ENCODE measurements at places on chromosomes 16 and 17.

- no peak for DNase-seq
These were observed 57.8 kb downstream of the FOXK2 start for GRCh38 chr17:82577300-82577699.

DNA sequence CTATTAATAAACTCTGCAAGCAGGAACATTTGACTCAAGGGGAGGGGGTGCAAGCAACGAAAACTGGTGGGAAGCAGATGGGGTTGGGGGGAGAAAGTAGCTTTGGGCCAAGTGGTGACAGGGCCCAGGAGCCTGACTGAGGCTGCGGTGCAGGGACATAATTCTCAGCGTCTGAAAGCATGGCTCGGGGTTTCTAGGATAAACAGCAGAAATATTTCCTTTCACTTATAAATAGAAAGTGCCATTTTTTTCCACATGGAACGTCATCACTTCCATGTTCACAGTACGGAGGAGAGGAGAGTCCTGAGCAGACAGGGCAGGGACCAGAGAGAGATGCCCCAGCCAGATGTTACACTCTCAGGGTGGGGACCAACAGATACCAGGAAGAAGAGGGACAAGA lies 197.1 kb downstream of the ZFHX3 start:
- no peak for DNase-seq

GRCh38 chr17:68288804-68289203 lies 2.1 kb downstream of the SLC16A6 start:
- no peak for DNase-seq

GRCh38 chr16:81390840-81391239 lies 53.8 kb upstream of the CMIP start:
- no peak for DNase-seq

GRCh38 chr16:21117567-21117966 lies 33.1 kb downstream of the DNAH3 start:
- DNase-seq = no peak

DNA sequence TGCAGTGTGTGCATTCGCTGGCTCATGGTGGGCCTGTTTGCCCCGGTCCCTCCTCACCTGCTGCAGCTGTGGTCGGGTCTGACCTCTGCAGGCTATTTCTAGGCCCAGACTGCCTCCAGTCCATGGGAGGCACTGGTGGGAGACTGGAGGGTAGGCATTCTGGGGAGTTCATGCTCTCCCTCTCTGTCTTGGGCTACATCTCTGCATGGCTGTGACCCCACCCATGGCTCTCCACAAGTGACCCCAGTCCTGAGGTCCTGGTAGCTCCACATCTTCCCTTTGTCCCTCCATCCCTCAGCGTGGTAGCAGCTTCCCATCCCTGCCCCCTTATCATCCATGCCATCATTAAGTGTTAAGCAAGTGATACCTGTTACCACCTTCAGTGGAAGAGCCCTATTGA lies 107.8 kb upstream of the SEC14L1 start:
- DNase-seq = no peak

GRCh38 chr16:30901201-30902028 lies 5.0 kb downstream of the CTF1 start:
- no peak for DNase-seq

DNA sequence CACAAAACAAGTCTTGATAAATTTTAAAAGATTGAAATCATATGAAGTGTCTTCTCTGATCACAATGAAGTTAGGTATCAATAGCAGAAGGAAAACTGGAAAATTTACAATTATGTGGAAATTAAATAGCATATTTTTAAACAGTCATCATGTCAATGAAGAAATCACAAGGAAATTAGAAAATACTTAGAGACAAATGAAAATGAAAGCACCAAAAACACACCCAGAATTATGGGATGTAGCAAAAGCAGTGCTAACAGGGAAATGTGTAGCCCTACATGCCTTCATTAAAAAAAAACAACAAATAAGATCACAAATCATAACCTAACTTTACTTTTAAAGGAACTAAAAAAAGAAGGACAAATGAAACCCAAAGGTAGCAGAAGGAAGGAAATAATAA lies 7.5 kb upstream of the IL21R start:
- DNase-seq = no peak

GRCh38 chr16:17459903-17460521 lies 10.7 kb downstream of the XYLT1 start:
- DNase-seq = no peak

GRCh38 chr17:58043221-58044181 lies 36.5 kb upstream of the SRSF1 start:
- no peak for DNase-seq

- peak; percentile 25 for DNase-seq
These were observed 802 bp downstream of the CYLD start for GRCh38 chr16:50742576-50743200.

DNA sequence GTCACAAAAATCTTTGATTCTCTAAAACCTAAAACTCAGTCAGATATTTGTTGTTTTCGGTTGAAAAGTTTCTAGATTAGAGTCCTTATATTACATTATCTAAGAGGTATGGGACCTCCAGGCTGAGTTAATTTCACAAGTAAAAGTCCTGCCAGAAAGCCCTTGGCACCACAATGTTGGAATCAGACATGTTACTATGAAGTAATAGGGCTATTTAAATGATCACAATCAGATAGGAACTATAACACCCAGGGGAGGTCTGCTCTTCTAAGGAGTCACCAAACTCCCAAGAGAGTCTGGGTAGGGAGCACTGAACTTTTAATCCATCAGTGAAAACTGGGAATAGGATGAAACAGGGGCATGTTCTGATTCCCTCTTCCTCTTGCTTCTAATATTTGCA lies 54.2 kb downstream of the WIPI1 start:
- DNase-seq = no peak

DNA sequence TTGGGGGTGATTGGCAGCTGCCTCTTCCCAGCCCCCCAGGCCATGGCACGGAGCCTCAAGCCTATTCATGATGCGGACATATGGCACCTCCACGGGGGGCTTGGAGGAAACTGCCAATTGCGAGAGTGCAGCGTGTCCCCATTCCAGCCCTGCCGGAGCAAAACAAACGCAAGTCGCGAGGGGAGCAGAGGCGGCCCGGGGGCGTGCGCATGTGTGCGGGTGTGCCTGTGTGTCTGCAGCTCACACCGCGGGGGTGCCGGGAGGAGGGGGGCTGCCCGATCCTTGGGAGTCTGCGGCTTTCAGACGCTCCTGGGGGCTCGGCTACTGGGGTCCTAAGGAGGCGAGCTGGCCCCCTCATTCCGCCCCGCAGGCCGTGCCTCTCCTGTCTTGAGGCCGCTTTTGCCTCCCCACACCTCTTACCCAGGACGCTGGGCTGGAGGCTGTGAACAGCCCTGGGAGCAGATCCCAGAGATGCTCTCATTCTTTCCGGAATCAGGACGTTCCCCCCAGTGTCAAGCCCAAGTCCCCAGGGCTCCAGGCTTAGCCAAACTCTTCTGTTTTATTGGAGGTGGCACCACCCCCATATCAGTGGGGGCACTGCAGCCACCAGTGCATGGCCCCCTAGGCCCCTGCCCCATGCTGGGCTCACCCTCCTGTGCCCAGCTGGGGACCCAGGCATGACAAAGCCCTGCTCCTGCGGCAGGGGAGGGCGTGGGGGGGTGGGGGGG lies 29.1 kb downstream of the ENDOV start:
- peak; percentile 56 for DNase-seq

- no peak for DNase-seq
These were observed 13.8 kb downstream of the PKD1 start for GRCh38 chr16:2121853-2122252.

DNA sequence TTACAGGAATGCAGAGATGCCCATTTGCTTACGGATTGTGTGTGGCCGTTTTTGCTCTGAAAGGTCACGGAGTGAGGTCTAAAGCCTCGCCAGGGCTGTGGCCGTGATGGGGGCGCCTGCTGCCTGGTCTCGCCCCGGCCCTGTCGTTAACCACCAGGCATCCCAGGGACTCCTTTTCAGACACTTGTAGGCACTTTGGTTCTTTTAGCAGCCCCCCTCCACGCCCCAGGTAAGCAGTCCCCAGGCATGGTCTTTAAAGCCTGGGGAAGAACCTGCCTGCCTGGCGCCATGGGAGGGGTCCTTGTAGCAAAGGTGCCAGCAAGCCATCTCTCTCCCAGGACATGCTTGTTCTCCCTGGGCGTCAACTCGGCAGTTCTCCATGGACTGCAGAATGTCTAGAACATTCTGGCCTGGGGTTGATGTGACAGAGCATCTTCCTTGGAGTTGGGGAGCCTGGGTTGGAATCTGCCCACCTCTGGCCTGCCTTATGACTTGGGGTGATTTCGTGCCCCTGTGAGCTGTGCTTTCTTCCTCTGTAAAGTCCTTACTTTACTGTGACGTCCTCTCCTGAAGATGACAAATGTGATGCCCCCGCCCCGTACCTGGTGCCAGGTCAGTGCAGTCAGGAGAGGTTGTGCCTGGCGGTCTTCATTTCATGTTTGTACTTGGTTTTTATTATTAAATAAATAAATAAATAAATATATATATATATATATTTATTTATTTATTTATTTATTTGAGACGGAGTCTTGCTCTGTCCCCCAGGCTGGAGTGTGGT lies 5.4 kb downstream of the KCTD5 start:
- DNase-seq = no peak

GRCh38 chr17:62109378-62109902 lies 44.4 kb upstream of the MED13 start:
- DNase-seq = peak; percentile 36

DNA sequence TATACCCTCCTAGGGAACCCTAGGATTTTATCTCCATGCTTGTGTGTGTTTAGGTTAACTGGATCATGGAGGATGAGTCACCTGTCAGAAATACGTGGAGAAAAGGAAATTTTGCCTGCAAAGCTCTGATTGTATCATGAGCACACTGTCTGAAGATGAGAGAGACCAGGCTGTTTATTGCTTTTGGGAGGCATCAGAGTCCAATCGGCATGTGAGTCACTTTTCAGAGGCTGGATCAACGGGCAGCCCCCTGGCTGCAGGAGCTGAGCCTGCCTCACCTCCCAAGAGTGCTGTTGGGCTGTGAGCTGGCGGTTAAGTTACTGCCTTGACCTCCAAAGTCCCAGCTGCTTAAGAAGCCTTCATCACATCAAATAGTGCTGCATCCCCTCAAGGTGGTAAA lies 41.5 kb upstream of the MED9 start:
- DNase-seq = no peak

DNA sequence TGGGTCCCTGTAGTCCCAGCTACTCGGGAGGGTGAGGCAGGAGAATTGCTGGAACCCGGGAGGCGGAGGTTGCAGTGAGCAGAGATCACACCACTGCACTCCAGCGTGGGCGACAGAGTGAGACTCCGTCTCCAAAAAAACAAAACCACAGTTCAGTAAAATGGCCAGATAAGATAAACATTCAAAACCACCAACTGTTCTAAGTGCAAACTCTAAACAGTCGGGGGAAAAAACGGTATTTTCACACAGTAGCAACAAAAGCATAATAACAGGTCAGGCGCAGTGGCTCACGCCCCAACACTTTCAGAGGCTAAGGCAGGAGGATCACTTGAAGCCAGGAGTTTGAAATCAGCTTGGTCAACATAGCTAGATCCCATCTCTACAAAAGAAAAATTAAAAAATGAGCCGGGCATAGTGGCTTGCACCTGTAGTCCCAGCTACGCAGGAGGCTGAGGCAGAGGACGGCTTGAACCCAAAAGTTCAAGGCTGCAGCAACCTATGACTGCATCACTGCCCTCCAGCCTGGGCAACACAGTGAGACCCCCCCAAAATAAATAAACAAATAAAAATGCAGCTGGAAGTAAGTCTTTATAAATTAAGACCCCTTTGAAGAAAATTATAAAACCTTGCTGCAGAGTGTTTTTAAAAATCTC lies 10.8 kb upstream of the HASPIN start:
- DNase-seq = no peak

- DNase-seq = no peak
These were observed 22.0 kb upstream of the NPTX1 start for GRCh38 chr17:80498242-80498919.

- no peak for DNase-seq
These were observed 47.6 kb downstream of the ABCA9 start for GRCh38 chr17:69012895-69013805.

DNA sequence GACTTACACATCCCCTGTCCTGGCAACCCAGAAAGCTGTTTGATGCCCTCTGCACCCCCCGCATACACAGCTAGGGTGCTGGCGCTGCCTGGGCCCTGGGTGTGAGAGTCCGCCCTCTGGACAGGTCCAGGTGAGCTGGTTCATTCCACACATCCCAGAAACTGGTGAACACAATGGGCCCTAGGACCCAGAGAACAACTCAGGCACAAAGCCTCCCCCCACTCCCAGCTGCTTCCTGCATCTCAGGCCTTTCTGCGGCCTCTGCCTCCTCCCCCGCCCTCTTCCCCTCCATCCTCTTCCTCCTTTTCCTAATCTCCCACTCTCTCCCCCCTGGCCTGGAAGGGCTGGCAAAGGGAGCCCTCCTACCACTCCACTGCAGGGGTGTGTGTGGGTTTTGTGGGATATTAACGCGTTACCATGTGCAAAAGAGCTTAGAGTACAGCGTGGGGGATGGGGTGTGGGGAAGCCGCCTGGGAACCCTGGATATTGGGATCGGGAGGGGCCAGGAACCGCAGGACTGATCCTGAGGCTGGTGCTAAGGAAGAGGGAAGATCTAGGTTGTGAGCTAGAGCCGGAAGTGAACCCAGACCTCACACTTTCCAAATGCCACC lies 1.6 kb upstream of the PPP1R9B start:
- DNase-seq = peak; percentile 84

Measured in COR-L47 (cell line).